ENCODE measurements at places on chromosomes 12 and 14. TPM values are rescaled to one million over a fixed set of nuclear protein-coding genes. Genes with fewer than 3 reads are reported as not detected.

DNA sequence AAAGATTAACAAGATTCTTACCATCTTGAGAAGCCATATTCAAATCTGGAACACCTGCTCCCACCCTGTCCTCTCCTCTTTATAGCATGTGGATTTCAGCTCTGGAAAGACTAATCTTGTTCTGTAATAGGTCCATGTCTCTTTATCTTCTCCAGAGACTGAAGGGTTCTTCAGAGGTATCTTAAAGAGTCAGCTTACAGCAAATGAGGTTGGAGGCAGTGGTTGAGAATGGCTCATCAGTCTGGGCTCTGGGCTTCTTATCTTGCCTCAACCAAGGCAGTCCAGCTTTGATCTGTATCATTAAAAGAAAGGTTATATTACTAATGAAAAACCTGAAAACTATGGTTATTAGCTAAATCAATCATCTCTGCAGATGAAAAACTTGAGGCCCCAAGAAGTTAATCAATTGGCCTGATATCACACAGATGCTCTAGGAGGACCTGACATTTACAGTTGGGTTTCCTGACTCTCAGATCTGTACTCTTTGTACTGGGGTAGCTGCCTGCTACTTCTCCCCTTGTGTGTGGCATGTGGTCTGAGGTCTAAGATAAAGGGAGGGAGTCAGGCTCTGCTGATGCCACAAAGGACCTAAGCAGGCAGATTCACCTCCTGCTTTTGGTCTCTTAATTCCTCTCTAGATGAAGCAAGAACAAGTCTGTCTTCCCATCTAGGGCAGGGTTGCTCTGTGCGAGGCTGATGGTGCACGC is 1.7 kb upstream of the AKAP6 start:
- no peaks in the 10 kb centered on the region for H3K36me3 ChIP-seq
- no peak overlapping the region for H3K4me3 ChIP-seq
- H3K27me3 ChIP-seq = no peaks in the 10 kb centered on the region
- no peak overlapping the region for H3K27ac ChIP-seq

C12orf60 gene
- 0.17 TPM for total RNA-seq

LRFN5 gene
- 1.0 TPM for total RNA-seq

DNA sequence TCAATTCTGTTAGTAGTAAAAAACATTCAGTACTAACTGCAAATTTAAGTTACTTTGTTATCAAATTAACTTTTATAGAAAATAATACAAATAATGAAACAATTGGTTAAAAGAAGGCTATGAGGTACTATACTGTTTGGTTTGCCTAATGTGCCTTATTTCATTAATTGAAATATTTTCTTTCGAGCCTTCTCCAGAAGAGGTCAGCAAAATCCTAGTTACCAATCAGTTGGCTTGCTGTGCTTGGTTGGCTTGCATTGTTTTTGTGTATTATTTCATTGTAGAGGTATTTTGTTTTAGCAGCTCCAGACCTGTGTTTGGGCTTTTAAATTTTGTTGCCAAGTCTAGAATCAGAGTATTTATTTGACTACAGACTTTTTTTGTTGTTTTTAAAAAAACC is 68.5 kb downstream of the AEBP2 start:
- no peak overlapping the region for H3K4me3 ChIP-seq
- DNase-seq = no peak
- no peak overlapping the region for H3K27ac ChIP-seq
- H3K36me3 ChIP-seq = peaks cover 3% of the 10 kb centered on the region

DNA sequence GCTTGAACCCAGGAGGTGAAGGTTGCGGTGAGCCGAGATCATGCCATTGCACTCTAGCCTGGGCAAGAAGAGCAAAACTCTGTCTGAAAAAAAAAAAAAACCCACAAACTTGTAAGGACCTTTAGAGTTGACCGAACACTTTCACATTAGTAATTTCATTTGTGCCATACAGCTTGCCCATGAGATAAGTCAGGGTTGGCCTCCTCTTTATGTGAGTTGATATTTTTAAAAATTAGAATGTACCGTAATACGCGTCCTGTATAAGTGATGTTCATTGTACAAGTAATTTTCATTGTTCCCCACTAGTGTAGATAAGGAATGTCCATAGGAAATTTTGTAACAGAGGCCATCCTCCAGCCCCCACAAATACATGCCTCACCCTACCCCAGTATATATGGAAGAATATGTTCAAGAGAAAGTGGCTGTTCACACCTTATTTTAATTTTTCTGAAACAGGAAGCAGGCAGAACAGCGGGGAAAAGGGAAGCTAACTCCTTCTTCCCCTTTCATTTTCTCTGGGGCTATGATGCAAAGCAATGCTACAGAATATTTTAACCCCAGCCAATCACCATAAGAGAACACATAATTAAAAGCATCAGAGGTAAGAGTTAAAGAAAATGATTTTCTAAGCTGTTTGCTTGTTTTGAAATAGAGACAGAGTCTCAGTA is 31.9 kb upstream of the HIF1A start:
- H3K27ac ChIP-seq = peak overlapping the region; percentile 38
- H3K4me3 ChIP-seq = no peak overlapping the region
- DNase-seq = no peak
- H3K36me3 ChIP-seq = no peaks in the 10 kb centered on the region
- peaks cover 22% of the 10 kb centered on the region for H3K4me1 ChIP-seq

BHLHE41 gene
- 104 TPM for total RNA-seq

- no peak overlapping the region for H3K27ac ChIP-seq
- DNase-seq = no peak
- no peaks in the 10 kb centered on the region for H3K4me1 ChIP-seq
- no peaks in the 10 kb centered on the region for H3K36me3 ChIP-seq
- H3K4me3 ChIP-seq = no peak overlapping the region
- H3K27me3 ChIP-seq = no peaks in the 10 kb centered on the region
Measured at GRCh38 chr14:30345511-30345910, 213.4 kb upstream of the G2E3 start.

GRCh38 chr14:68759017-68759560 is 33.8 kb downstream of the ZFP36L1 start:
- no peak for DNase-seq
- no peak overlapping the region for H3K27ac ChIP-seq
- no peaks in the 10 kb centered on the region for H3K27me3 ChIP-seq
- H3K4me1 ChIP-seq = peaks cover 52% of the 10 kb centered on the region
- no peak overlapping the region for H3K4me3 ChIP-seq

- no peaks in the 10 kb centered on the region for H3K36me3 ChIP-seq
- no peak overlapping the region for H3K4me3 ChIP-seq
- no peak overlapping the region for H3K27ac ChIP-seq
- peaks cover 3% of the 10 kb centered on the region for H3K4me1 ChIP-seq
- H3K27me3 ChIP-seq = no peaks in the 10 kb centered on the region
- no peak for DNase-seq
Measured at GRCh38 chr12:93707836-93708235, 30.7 kb downstream of the CRADD start.

FGF23 gene
- total RNA-seq = not detected

DNA sequence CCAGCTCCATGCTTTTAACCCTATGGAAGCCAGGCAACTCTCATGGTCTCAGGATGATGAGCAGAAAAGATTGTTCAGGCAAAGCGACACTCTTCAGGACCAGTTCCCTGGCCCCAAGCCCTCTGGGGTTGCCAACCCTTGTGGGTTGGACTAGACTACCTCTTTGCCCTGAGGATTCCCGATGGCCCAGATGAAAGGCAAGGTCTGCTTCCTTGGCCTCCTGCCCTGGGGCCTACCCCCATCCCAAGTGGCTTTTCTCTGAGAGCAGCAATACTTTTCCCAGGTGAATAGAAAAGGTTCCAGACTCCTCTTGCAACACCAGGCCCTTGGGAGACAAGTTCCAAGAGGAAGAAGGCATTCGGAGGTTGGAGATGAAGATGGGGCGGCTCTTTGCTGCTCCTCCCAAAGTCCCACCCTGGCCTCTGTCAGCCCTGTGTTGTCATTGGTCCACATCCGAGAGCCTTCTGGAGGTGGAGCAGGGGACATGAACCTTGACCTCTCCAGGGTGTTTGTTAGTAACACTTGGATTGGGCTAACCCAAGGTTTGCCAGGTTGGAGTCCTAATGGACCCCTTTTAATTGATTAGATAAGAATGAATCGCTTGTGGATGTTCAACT is 131.1 kb downstream of the GCH1 start:
- peaks cover 20% of the 10 kb centered on the region for H3K4me1 ChIP-seq
- H3K27me3 ChIP-seq = no peaks in the 10 kb centered on the region
- peaks cover 7% of the 10 kb centered on the region for H3K36me3 ChIP-seq
- DNase-seq = no peak
- H3K4me3 ChIP-seq = no peak overlapping the region
- no peak overlapping the region for H3K27ac ChIP-seq

DICER1 gene
- 71.1 TPM for total RNA-seq

MYH6 gene
- 3.4 TPM for total RNA-seq

DNA sequence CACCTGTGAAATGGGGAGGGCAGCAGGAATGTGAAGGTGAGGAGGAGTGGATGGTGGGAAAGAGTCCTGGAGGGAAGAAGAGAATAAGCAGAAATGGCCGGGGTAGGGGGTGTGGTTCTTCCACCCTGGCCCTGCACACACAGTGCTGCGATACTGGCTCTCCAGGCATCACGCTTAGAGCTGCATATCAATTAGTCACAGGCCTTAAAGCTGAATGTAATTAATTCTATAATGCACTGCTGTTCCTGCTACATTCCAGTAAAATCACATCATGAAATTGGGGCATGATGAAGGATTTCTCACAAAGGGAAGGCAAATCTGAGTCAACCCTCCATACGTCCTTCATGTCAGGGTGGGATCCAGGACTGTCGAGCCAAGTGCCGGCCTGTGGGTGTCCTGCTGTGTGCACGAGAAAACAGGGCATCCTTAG is 566.1 kb downstream of the BCL11B start:
- no peaks in the 10 kb centered on the region for H3K4me1 ChIP-seq
- H3K27ac ChIP-seq = no peak overlapping the region
- H3K36me3 ChIP-seq = no peaks in the 10 kb centered on the region
- no peak for DNase-seq
- no peaks in the 10 kb centered on the region for H3K27me3 ChIP-seq

KRT85 gene
- total RNA-seq = not detected

All from upper lobe of right lung (tissue), 1 donor.